ENCODE measurements at places on chromosomes 7 and 10.
A peak's percentile ranks its signal among the peaks of the same experiment; 100 is the strongest.

DNA sequence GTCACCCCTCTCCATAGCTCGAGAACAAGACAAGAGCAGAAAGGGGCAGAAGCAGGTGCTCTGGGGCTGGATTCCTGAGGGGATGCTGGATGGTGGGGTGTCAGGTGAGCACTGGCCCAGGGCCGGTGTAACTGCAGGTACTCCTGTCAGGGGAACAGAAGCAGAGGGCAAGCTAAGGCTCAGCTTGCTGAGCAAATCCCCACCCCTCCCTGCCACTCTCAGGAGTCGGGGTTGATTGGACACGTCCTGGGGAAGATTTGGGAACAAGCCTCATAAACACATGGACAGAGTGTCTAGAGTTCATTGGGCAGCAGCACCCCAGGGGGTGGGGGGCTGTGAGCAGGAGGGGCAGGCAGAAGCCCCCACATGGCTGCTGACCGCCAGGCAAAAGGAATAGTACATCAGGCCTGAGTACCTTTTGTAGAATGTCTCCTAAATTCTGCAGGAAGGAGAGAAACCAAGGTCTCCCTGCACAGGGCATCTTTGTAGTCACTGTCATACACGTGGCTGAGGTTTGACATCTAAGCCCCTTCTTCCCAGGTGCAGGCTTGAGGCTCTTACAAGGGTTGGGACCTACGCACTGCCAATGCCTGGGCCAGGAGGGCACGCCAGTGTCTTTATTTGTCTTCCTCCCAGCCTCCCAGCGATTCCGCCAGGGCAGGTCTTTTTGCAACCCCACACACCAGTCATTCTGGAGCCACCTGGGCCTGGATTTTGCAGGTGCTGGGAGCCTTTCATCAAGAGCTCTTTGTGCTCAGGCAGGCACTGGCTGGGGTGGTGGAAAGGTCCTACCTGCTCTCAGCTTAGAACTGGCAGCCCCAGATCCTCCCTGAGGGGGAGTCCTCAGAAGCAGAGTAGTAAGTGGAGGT, 2.8 kb downstream of the CALML3 start:
- no peak for DNase-seq

DNA sequence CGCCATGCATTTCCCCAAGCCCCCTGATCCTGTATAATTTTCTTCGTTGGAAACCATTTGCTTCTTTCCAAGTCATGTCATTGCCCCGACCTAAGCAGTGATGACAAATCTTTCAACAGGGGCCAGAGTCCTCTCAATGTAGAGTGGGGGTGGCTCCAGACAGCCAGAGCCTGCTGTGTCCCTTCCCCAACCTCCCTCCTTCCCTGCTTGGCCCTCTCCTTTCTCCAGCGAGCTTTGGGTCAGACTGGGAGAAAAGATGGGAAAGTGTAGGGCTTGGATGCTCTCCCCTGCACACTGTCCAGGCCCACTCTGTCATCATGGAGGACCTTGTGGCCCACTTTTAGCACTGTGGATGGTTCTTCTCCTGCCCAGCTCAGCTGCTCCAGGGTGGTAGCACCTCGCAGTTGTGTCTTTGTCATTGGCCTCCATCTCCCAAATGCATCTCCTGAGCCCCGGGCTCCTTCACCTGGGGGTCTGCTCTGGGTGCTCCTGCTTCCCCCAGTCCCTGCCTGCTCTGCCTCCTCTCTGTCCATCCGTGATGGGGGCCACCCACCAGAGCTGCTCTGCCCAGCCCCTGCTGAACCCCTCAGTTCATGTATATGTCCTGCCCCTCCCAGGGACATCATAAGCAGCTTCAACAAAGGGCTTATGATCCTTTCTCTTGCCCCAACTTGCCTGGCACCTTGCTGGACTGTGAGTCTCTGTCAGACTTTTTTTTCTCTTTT, 37.5 kb downstream of the BTBD16 start:
- DNase-seq: peak; percentile 32

GRCh38 chr10:116704926-116705325, 37.4 kb downstream of the HSPA12A start:
- DNase-seq: no peak

DNA sequence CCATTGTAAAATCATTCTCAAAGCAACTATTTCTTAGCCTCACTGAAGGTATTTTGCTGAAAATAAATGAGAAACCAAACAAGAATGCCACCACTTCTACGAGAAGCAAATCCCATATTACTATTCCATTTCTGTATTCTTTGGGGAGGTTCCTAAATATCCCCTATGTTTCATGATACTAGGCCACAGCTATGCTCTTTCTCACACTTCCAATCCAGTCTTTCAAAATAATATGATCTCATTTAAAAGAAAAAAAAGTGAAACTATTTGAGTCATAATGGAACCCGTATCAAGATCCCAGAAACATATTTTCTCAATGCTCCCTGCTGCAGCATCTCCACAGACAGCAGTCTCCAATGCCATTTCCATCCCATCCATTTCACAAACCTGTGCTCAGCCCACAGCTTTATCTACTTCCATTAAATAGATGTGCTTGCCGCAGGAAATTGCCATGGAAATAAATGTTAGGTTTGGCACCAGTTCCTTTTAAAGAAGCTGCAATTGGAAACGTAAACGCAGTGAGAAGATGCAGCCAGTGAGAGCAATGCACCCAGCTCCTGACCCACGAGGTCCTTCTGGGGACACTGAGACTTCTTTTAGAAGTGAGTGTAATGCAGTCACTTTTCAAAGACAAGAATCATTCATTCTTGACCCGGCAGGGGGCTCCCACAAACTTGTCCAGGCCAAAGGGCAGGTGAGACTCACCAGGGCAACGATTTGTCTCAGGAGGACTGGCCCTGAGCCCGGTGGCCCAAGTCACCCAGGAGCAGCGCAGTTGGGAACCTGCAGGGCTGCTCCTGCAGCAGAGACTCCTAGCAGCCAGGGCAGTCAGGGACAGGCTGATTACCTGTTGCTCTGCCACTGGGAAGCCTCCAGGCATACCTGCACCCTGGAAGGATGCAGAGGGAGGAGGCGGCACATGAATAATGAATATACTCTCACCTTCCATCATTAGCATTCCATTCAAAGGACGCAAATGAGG, 99.6 kb downstream of the C10orf90 start:
- DNase-seq: no peak

- peak; percentile 75 for DNase-seq
These were observed 1.6 kb upstream of the COL13A1 start for GRCh38 chr10:69800109-69800508.

DNA sequence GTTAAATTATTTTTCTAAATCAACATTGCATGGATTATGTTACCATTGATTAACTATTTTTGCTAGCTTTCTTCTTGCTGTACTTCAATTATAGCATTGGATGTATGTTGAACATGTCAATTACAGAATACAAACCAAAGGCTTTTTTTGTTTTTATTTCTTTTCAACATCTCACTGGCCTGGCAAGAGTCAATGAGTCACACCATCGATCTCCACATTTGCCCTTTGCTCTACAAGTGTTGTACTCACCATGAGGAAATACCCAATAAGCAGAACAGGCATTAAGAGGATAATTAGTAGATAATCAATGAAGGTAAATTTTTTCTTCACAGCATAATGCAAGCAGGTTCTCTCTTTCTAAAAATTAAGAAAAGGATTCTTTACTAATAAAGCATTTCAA, 23.3 kb downstream of the ANKRD22 start:
- DNase-seq: no peak

GRCh38 chr10:121772406-121772805, 155.4 kb downstream of the ATE1 start:
- no peak for DNase-seq

GRCh38 chr10:117892681-117893220, 154.0 kb downstream of the RAB11FIP2 start:
- DNase-seq: no peak

DNA sequence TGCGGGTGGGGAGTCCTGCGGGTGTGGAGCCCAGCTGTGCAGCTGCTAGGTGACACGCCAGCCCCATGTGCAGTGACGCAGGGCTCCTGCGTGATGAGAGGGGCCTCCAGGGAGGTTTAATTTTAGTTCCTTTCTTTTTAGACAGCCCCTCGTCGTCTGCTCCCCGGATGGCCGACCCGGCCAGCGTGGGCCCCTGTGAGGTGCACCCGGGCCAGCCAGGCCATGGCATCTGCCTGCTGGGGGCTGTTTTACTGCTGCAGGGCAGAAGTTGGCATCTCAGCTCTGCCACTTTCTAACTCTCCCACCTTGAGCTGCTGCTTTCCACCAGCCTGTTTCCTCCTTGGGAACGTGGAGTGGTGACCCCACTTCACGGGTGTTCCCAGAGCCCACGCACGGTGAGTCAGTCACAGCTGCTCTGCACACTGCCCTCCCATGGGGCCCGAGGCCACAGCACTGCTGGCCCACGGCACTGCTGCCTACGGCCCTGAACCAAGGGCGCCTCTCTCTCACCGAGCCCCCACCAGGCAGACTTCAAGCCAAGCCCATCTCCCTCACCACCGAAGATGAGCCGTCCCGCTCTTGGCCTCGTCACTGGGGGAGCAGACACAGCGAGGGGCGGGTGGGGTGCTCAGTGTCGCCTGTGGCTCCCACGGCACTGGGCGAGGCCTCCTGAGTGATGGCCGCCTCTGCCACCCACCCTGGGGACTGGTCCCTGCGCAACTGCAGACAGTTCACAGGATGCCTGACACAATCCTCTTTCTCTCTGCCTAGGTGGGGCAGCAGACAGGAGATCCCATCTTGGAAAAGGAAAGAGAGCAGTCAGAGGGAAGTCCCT, 21.3 kb downstream of the CYP2W1 start:
- DNase-seq: no peak

- no peak for DNase-seq
These were observed 587 bp upstream of the UNCX start for GRCh38 chr7:1232103-1232466.

- no peak for DNase-seq
These were observed 73.9 kb upstream of the CXCL12 start for GRCh38 chr10:44458671-44459413.

DNA sequence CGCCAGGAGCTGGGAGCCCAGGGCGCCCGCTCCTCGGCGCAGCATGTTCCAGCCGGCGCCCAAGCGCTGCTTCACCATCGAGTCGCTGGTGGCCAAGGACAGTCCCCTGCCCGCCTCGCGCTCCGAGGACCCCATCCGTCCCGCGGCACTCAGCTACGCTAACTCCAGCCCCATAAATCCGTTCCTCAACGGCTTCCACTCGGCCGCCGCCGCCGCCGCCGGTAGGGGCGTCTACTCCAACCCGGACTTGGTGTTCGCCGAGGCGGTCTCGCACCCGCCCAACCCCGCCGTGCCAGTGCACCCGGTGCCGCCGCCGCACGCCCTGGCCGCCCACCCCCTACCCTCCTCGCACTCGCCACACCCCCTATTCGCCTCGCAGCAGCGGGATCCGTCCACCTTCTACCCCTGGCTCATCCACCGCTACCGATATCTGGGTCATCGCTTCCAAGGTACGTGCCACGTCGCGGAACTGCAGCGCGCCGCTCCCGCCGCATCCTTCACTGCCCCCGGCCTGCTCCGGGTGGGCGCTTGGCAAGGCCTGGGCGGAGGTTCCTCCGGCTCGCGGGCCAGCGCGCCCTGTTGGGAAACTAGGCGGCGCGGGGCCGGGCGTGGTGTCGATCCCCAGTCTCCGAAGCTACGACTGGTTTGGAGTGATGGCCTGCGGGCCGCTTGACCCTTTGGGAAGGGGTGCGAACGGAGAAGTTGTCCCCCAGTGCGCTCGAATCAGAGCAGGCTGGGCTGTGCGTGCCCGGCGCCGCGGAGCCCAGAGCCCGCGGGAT, 868 bp downstream of the EMX2 start:
- peak; percentile 53 for DNase-seq
